ENCODE measurements at places on chromosomes 6 and 20.

- no peak for DNase-seq
Measured at GRCh38 chr20:62972845-62973745, 20.6 kb downstream of the SLC17A9 start.

GRCh38 chr6:155389130-155389529 is 66.5 kb downstream of the NOX3 start:
- DNase-seq: no peak

DNA sequence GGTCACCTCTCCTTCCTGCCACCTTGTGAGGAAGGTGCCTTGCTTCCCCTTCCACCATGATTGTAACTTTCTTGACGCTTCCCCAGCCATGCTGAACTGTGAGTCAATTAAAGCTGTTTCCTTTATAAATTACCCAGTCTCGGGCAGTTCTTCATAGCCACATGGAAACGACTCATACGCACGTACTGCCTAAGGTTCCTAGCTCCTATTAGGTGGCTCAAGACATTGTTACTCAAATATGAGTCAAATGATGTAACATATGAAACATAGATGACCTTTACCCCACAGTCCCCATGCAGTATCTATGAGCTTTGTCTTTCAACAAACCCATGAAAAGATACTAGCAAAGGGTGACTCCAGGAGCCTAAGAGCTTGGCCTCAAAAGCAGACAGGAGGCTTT is 98.3 kb downstream of the SIM1 start:
- DNase-seq: no peak

GRCh38 chr20:48603819-48604405 is 223.9 kb downstream of the PREX1 start:
- no peak for DNase-seq

GRCh38 chr6:139124887-139125672 is 9.8 kb upstream of the HECA start:
- DNase-seq: peak; percentile 52

DNA sequence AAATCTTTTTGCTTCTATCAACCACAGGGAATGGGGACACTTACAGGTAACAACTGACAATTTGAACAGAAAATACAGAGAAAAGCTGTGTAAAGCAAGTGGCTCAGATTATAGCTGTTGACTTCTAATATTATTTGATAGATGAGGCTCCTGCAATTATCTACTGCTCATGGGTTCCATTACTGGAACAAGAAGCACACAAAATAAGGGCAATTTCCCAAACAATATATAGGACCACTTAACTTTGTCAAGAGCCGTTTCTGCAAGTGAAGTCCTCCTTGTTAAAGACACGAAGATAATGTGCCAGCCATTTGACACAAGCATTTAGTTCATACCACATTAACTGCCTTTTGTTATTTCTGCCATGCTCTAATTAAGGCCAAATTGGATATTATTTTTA is 315.5 kb upstream of the ARID1B start:
- DNase-seq: no peak

GRCh38 chr6:10901770-10902169 is 14.9 kb downstream of the SYCP2L start:
- DNase-seq: no peak

DNA sequence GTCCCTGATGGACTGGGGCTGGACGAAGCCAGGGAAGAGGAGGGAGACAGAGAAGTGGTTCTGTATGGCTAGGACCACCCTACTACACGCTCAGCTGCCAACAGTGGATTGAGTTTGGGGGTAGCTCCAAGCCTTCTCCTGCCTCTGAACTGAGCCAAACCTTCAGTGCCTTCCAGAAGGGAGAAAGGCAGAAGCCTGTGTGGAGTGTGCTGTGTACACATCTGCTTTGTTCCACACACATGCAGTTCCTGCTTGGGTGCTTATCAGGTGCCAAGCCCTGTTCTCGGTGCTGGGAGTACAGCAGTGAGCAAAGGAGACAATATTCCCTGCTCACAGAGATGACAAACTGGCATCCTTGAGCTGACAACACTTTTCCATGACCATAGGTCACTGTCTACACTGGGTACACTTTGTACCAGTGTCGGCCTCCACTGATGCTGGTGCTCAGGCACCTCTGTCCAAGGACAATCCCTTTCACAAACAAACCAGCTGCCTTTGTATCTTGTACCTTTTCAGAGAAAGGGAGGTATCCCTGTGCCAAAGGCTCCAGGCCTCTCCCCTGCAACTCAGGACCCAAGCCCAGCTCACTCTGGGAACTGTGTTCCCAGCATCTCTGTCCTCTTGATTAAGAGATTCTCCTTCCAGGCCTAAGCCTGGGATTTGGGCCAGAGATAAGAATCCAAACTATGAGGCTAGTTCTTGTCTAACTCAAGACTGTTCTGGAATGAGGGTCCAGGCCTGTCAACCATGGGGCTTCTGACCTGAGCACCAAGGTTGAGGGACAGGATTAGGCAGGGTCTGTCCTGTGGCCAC is 11.3 kb upstream of the RBCK1 start:
- no peak for DNase-seq

DNA sequence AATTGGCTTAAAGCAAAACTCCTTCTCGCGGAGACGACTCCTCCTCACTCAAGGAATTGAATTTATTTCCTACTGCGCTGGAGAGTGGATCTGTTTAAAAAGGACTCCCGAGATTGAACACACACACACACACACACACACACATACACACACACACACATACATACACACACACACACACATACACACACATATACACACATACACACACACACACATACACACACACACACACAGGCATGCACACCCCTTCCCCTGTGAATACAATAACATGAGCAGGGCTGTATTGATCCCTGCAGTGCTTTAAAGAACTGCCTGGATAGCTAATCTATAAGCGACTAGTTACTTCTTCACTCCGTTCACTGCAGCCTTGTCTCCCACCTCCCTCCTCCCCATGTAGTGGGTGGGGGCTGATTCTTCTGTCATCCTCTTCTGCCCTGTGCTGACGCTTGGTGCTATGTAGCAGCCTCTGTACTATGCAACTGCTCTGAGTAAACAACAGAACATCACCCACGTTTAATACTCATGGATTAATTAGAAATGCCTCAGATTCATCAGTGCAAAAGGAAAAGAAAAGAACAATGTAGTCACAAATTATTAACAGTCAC is 549.0 kb downstream of the CDH26 start:
- DNase-seq: no peak

DNA sequence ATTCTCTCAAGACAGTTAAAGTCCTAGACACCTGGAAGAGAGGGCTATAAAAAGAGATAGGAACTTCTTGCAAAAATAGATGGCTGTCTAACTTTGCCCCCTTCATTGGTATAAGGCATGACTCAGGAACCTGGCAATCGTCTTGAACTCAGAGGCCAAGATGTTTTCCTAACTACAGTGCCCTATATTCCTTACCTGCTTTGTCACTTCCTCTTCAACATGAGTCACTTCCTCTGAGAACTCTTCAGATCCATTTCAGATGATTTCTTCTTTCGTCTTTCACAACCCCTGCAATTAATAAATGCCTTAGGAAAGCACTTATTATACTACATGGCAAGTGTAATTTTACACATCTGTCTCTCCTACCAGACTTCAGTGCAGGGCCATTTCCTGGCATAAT is 83.5 kb downstream of the HAO1 start:
- DNase-seq: no peak

DNA sequence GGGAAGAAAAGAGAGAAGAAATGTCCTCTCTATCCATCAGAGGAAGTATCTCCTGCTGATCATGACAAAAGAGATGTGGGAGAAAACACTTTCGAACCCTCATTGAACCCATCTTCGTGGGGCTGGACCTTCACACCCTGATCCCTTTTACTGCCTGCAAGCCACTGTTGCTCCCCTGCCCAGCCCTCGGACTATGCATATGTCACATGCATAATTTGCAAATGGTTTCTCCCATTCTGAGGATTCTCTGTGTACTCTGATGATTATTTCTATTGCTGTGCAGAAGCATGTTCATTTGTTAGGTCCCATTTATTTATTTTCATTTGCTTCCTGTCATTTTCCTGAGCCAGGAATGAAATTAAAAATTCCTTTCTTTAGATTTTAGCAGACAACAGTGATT is 64.7 kb downstream of the DNAAF9 start:
- DNase-seq: no peak

DNA sequence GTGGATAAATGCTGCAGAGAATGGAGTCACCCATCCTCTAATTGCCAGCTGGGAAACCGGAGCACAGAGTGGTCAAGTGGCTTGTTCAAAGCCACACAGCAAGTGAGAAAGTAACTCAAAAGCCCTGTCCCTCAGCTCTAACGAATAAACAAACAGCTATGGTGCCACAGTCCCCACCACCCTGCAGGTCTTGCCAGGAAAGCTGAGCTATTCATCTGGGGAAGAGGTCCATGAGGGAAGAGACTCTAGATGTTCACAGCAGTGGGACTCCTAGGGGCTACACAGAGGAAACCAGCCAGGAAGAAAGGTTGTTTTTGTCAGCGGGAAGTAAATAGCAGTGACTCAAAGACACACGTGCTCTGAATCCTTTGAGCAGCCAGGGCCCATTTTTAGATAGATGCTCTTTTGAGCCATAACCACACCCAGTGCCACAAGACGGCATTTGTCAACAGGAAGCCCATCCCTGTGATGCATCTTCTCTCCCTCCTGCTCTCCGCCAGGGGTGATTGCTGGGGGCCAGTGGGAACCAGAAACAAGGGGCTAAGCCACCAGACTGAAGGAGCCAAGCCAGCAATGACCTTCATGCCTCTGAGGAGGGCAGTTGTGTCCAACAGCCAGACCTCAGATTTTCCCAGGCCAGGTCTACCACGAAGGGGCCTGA is 32.4 kb upstream of the TCP11 start:
- DNase-seq: no peak

All from NCI-H146 (cell line).